ENCODE measurements at places on chromosomes 11 and 22. TPM values are rescaled to one million over a fixed set of nuclear protein-coding genes. Genes with fewer than 3 reads are reported as not detected.

Gene AQP11
- 1.2 TPM for total RNA-seq

Gene ABCC8
- 3.7 TPM for total RNA-seq

Gene PRG3
- not detected for total RNA-seq

Gene CREB3L1
- total RNA-seq, result 18.8 TPM

Gene EIF3F
- total RNA-seq, result 161 TPM

Gene NLRP14
- not detected for total RNA-seq

Gene TTC36
- not detected for total RNA-seq

Gene CAVIN3
- total RNA-seq, result 49.7 TPM

Gene CALCB
- 0.17 TPM for total RNA-seq

Gene RBM4B
- total RNA-seq, result 12.4 TPM

Gene INPP5J
- 43.2 TPM for total RNA-seq

Gene GRAP2
- 3.2 TPM for total RNA-seq

Gene GLB1L2
- total RNA-seq, result 1.6 TPM

Gene SLC37A2
- total RNA-seq, result 4.6 TPM

Gene OR52E8
- not detected for total RNA-seq

Gene PKDREJ
- total RNA-seq, result 0.06 TPM

Gene DTX4
- 1.6 TPM for total RNA-seq

Gene TRPM5
- total RNA-seq, result not detected

Gene CARNS1
- 12.4 TPM for total RNA-seq

Gene KCNJ4
- total RNA-seq, result 40.5 TPM

Gene MFNG
- 10.7 TPM for total RNA-seq

Gene HOATZ
- total RNA-seq, result not detected

Gene MPEG1
- total RNA-seq, result 20.9 TPM

Gene GNAZ
- total RNA-seq, result 2.8 TPM

Gene BDNF
- total RNA-seq, result 0.09 TPM

Gene SAA2
- total RNA-seq, result 0.97 TPM

Gene TBX1
- 1.4 TPM for total RNA-seq

Gene SLC17A6
- total RNA-seq, result not detected

Gene KBTBD3
- 14.4 TPM for total RNA-seq

Gene SCUBE1
- total RNA-seq, result not detected

Gene C22orf15
- total RNA-seq, result 0.21 TPM

Gene RFPL2
- not detected for total RNA-seq
